ENCODE measurements at places on chromosomes 2 and 18.

DNA sequence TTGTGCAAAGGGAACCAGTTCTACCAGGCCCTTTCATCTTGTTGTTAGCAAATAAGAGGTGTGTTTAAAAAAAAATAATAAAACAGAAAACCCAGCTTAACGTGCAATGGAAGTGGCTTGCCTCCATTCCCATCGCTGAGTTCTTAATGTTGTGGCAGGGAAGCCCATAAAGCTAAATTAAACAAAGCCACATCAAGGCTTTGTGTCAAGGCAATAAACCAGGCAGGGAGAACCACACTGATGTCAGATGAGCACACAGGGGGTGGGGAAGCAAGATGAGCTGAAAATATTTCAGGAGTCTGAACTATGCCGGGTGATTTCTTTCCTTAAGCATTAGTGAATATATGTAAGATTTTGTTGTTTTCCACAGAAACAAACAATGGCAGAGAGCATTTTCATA is 73.5 kb downstream of the PHLPP1 start:
- DNase-seq, result no peak

- DNase-seq, result no peak
These were observed 41.1 kb upstream of the ASXL3 start for GRCh38 chr18:33536904-33537303.

GRCh38 chr2:229679393-229680125 is 34.8 kb downstream of the DNER start:
- DNase-seq, result no peak

DNA sequence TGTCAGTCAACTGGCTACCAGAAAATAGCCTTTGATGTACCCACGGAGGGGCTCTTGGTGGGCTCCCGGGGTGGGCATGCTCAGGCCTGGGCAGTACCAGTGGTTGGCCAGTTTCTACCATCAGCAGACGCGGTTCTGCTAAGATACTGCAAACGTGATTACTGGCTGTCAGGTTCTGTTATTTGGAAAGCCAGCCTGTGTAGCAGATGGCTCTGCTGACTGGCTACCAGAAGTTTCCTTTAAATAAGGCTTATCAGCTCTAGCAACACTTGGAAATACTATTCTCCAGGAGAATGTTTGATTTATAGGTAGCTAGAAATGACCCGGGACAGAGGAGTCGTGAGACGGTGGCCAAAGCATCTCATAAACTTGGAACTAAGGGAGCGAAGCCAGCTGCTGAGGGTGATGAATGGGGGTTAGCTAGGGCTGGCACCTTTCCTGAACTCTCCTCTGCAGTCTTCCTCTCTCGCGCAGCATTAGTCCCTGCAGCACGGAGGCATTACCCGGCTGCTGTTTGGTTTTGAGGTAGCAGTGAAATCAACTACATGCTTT is 171.9 kb downstream of the AGAP1 start:
- peak; percentile 62 for DNase-seq

DNA sequence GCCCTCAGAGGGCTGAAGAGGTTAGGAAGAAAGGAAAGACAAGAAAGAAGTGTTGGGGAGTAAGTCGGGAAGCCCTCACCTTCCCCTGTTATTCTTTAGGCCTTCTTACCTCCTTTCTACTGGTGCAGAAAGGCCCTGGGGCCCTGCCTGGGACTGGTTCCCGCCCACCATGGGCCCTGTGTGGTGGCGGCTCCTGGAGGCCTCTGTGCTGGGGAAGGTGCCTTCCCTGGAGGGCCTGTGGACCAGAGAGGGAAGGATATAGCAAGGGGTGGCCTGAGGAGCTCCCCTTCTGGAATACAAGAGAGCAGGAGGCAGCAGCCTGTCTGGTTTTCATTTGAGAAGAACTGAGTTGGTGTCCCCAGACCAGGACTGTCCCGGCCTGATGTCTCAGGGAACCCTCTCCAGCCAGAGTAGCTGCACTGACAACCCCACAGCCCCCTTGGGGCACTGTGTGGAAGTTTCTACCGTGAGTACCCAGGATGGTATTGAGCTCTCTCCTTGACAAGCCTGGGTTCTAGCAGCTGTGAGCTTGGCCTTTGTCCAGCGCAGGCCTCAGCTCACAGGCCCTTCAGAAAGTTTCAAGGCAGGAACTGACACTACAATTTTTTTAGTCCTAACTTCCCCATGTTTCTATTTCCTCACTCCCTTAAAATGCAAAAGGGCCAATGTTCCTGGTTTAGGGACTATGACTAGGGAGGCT is 47.1 kb downstream of the EFR3B start:
- DNase-seq, result no peak

GRCh38 chr2:47303341-47304148 is 99.4 kb upstream of the MSH2 start:
- DNase-seq, result no peak

DNA sequence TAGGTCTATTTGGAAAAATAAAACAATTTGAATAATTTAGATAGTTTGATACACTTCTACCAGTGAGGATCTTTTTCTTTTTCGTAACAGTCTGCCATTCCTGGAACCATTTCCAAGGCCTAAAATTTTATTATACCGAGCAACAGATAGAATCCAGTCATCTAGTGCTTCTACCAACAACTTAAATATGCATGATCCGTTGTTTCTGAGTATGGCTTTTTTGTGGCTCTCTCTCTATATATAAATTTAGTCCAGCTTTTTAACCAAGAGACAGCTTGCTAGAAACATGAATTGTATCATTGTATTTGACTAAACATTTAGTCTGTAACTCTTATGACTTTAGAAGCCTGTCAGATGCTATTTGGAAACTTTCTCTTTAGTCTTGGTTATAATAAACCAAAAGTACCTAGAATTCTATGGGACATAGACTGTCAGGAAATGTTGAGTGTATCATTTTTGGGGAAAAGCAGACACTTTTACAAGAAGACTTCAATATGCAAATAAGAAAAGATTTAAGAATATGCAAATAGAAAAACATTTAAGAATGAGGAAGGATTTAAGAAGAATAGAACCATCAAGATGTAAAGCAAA is 161.4 kb downstream of the ZEB2 start:
- no peak for DNase-seq

DNA sequence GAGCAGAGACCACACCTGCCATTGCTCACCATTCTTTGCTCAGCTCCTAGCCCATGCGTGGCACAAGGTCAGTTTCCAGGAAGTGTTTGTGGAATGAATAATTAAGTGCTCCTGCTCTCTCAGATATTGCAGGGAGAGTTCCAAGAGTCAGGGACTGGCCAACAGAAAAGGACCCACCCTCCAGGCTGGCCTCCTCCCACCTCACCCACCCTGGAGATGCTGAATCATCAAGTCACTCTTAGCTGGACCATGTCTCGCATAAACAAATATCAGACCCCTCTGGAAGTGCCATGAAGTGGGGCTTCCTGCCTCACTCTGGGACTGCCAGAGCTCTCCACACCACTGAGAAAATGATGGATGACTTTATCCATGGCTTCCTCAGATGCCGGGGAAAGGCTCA is 256.0 kb downstream of the TNS1 start:
- no peak for DNase-seq

DNA sequence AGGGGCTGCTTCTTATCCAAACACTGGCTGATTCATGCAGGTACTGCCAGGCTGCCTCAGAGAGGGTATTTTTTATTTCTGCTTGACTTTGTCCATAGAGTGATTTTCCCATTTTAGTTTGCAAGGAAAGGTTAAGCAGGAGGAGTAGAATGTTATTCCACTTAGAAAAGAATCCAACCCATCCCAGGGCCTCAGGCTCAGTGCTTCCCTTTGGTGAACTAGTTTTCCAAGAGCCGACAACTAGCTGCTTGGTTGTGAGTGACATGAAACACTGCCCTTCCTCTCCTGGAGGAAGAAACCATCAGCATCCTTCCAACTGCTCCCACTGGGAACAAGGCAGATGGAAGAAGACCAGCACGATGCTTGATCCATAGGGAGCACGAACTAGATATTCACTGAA is 58.5 kb downstream of the BCL2 start:
- no peak for DNase-seq

DNA sequence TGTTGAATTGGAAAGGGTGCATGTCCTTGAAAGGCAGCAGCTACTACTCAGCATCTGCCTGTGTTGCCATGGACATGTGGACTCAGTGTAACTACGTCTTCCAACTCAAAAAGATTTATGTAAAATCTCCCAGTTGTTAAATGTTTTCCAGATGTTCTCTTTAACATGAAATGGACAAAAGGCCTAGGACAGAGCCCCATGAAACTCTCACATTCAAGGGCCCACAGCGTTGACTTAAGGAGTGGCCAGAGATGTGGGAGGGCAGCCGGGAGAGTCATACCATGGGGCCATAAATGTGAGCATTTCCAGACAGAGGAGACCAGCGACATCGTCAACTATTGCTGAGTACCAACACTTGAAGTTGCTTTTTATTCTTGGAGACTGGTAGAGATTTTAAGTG is 9.9 kb downstream of the SLC3A1 start:
- DNase-seq, result no peak

DNA sequence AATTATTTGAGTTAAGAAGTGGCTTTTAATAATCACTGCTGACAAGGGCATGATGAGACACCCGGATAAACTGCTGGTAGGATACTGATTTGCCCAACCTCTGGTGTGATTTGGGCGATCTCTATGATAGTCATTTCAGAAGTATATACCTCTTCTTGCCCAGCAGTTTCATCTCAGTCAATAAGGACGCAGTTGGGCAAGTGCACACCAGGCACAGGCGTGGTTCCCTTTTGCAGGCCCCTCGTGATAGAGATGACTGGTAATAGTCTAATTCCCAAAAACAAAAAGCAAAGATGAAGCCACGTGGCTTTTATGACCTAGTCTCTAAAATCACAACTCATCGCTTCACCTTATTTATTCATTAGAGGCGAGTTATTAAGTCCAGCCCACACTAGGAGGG is 246.4 kb downstream of the PRKCE start:
- DNase-seq, result no peak

GRCh38 chr2:33598561-33599174 is 431 bp downstream of the FAM98A start:
- DNase-seq, result peak; percentile 62

DNA sequence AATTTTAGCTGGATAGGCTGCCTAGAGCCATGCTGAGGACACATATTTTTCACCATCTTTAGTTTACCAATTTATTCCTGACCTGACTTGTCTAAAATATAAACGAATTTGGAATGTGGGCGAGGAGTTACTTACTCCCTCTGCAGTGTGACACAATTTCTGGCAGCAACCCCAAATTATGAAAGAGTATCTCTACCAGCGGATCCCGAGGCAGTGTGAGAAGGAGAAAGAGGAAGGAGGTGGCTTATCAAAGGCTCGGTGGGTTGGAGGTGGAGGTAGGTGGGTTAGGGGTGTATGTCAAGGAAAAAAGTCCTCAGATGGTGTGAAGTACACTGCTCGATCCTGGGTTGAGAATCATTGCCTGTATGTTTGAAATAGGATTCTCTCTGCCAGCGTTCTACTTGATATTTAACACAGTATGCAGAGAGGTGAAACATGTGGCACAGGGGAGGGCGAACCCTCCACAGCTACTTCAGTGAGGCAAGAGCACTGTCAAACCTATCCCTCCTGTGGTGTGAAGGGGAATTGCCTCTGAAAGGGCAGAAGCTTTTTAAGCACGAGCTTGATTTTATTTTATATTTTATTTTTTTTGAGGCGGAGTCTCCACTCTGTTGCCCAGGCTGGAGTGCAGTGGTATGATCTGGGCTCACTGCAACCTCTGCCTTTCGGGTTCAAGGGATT is 76.0 kb downstream of the RFTN2 start:
- DNase-seq, result peak; percentile 79

All from NCI-H524 (cell line).